ENCODE measurements at places on chromosomes 12 and 14.
A peak's percentile ranks its signal among the peaks of the same experiment; 100 is the strongest.

- no peak for DNase-seq
These were observed 466 bp downstream of the SAV1 start for GRCh38 chr14:50667684-50667995.

GRCh38 chr14:25658988-25659387 is 609.0 kb upstream of the STXBP6 start:
- no peak for DNase-seq

GRCh38 chr12:121334513-121335343 is 17.5 kb downstream of the ANAPC5 start:
- no peak for DNase-seq

GRCh38 chr14:31270196-31270772 is 62.7 kb upstream of the HECTD1 start:
- no peak for DNase-seq

- DNase-seq, result no peak
These were observed 789.1 kb downstream of the TMEM121 start for GRCh38 chr14:106315436-106315835.

DNA sequence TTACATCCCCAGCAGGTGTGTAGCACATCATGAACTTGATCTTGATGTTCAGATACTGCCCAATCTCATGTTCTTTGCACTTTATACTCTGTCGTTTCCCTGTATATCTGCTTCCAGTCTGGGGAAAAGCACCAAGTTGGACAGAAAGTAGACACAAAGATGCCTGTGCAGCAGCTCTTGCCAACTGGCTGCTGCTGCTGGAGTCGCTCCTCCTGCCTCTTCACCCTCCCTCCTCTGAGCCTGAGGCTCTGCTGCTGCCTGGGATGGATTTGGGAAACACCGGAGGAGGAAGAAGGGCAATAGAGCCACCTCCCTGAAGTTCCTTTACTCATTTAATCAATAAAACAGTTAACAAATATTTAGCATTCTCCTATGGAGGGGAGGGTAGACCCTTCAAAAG is 32.4 kb downstream of the ADCK1 start:
- DNase-seq, result no peak

DNA sequence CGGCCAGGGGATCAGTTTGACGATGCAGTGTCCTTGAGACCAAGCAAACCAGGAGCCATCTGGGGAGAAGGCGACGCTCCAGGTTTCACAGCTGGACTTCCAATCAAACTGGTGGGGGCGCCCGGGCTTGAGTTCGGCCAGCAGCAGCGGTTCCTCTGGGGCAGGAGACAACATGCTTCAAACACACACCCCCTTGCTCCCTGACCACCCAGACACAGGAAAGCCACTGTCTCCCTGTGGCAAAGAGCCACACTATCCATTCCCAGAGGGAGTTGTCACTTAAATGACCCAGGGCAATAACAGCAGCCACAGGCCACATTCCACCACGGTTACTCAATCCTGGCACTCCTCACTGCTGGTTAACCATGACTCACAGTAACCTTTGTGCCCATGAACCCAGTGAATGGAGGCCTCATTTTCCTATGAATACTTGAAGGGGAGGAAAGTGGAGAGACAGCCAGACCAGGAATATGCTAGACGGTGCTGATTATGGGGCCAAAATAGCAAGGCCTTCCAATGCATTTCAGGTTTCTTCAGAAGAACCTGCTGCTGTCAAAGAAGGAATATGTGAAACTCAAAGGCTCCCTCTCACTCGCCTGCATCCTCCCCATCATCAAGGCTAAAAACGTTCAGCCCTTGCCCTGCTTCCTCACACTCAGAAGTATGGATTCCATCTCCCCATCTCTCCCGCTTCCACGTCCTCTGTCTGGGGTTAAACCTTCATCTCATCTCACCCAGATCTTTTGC is 8.5 kb downstream of the WSB2 start:
- DNase-seq, result no peak

GRCh38 chr14:102225936-102226335 is 79.0 kb downstream of the MOK start:
- no peak for DNase-seq

DNA sequence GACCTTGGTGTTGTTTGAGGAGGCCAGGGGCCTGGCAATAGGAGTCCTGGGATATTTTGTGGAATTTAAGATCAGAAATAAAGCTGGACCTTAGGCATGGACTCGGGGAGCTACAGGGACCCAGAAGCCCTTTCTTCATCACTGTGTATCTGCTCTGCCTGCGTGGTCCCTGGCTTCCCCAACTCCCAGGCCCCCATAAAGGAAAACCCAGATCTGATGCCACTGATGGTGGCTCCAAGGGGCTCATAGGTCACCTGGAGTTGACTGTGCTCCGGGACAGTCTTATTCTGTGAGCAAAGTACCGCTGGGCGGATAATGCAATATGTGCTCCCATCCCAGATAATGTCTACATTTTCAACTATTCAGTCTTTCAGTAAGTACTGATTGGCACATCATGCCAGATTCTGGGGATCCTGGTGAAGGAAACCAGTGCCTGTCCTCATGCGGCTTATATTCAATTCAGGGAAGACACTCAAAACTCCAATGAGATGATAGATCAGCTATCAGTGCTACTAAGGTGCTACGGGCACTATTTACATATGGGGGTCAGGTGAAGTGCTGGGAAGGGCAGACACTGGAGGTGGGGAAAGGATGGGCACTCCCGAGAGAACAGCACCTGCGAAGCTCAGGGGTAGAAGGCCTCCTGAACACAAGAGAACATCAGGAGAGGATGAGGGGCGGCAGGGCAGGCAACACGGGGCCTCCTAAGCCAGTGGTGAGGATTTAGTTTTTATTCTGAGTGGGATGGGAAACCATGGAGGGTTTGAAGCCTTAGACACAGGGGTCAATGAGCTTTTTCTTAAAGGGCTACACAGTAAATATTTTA is 5.5 kb upstream of the SELPLG start:
- no peak for DNase-seq

- DNase-seq, result no peak
These were observed 2.9 kb upstream of the EPYC start for GRCh38 chr12:91007531-91008290.

DNA sequence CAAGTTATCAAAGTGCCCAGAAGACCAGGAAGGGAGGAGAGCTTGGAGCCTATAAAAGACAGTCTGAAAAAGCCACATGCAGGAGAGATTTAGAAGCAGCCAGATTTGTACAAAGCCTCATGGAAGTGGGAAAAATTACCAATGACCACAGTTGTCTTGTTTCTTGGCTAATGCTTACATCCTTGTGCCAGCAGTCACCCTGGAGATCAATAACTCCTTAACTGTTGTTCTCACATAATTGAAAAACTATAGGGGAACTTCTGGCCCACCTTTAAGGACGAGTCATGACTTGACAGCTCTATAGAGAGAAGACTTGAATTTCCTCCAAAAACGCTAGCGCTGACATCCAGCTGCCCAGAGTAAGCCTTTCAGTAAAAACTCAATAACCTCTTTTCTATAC is 313.1 kb downstream of the GALC start:
- DNase-seq, result no peak

- no peak for DNase-seq
These were observed 15.5 kb downstream of the TUNAR start for GRCh38 chr14:95892142-95892541.

- DNase-seq, result no peak
These were observed 321.5 kb downstream of the PCNX1 start for GRCh38 chr14:71228711-71229110.

DNA sequence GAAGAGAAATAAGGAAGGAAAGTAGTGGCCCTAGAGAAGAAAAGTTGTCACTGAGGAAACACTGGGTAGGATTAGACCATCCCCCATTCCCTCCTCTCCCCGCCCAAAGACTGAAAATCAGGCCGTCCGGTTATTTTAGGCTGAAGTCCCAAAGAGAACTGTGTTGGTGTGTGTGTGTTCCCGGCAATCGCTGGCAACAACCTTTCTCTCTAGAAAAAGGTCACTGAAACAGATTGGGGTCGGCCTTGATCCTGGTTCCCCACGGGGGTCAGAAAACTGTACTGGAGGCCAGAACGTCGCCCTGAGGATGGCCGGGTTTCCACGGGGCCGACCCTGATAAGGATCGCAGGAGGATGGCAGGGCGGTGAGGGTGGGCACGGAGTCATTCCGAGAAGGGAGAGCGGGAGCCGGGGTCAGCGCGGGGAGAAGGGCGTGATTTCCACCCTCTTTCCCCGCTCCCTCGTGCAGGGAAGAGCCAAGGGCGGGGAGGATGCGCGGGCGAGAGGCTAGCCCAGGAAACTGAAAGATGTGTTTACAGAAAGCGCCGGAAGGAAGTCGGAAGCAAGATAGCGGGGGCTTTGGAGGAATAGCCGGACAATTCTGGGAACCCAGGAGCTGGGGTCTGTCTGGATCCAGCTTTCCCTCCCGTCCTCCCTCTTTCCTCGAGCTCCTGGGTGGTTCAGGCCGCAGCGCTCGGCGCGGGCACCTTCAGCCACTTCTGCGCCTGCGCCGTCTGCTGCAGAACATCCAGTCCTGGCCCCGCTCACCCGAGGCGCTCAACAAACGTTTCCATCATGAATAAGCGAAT is 25.3 kb upstream of the SPTLC2 start:
- DNase-seq, result peak; percentile 50

DNA sequence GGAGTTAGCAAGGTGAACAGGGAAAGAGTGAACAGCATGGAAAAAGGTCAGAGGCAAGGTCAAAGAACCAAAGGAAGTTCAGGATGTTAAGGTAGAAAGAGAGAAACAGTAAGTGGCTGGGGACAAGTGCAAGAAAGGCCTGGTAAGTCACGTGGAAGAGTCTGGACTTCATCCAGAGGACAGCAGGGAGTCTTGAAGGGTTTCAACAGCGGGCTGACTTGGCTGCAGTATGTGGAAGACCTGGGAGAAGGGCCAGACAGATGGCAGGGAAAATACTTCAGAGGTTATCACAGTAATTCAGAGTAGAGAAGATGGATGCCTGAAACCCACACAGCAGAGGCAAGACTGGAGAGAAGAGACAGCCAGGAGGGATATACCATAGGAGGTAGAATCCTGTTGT is 34.0 kb downstream of the CIT start:
- no peak for DNase-seq

GRCh38 chr12:87142342-87142741 is 886.2 kb upstream of the MGAT4C start:
- DNase-seq, result no peak

DNA sequence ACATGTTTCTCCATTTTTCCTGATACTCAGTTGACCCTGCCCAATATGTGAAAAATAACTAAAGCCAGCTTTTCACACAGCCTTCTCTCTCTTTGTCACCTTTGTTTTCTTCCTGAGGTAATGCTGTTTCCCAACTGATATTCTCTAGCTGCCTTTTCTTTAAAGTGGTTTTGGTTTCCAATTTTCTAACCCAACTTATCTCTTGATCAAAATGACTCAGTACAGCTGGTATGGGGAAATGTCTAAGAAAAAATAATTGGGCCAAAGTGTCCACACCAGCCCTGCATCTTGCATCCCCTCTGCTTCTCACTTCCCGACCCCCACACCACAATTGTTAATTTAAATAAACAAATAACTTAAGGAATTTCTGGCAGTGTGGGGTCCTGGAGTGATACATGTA is 193.8 kb downstream of the SYT1 start:
- no peak for DNase-seq

DNA sequence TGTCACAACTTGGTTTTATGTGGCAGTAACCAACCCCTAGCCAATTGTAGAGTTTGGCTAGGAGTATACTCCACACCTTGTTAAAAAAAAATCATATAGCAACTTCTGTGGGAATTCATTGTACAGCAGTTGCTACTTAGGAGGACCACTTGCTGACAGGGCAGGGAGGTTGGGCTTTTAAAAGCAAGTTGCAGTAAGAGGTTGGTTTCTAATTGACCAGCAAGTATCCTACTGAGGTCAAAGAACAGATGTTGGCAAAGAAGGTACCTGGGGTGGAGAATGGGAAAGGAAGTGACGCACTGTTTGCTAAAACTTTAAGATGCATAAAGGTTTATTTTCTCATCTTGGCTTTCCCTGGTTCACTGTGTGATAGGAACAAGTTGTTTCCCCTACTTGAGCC is 104.6 kb downstream of the TBX3 start:
- no peak for DNase-seq

- DNase-seq, result peak; percentile 61
These were observed 1346.4 kb downstream of the TMEM121 start for GRCh38 chr14:106872611-106873446.

DNA sequence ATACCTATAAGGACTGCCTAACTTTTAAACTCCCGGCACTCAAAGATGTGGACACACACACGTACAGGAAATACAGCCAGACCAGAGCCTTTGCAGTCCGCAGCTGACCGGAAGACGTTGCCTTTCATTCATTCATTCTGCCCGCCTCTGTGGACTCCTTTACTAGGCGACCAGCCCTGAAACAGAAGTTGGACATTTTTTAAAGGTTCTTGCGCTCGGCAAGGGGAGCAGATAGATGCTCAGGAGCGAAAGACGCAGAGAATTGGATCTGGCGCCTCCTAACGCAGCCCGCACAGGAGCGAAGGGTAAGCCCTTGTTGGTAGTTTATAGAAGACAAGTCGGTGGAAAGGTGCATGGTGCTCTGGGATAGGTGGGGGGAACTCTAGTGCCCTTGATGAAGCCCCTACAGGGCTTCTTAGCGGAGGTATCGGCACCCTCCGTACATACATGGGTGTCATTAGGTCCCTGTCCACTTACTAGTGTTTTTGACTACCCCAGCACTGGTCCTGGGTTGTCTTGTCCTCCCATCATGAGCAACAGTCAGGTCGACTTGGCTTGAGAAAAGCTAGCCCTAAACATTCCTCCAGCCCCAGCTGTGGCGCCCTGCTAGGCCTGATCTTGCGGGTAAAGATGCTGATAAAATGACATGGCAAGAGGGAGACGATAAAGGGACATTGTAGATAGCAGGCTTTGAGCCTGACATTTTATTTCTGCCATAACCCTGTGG is at the start of gene KDM2B:
TSS of gene KDM2B (minus strand) at position 65 of the 727 bp plus-strand sequence. CDS start 112 bp downstream, outside the sequence.
- no peak for DNase-seq

GRCh38 chr14:75715926-75716780 is 55.1 kb downstream of the TTLL5 start:
- DNase-seq, result no peak

- no peak for DNase-seq
These were observed 26.8 kb upstream of the IRF2BPL start for GRCh38 chr14:77055306-77055705.

DNA sequence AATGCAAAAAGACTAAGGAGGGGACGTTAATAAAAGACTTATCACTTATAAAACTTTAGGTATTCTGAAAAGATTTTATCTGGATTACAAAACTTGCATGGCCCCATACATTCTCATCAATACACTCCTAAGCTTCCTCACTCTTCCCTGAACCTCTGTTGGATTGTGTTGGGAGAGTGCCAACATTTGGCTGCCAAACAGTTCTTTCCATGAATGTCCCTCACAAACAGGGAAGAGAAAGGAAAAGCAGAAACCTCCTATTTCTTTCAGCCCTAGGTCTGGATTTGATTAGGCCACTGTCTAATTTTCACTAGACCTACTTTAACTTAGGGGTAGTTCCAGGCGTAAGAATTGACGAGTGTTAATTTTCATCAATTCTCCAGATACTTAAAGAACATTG is 11.7 kb downstream of the PTHLH start:
- DNase-seq, result no peak

- no peak for DNase-seq
These were observed 211.8 kb downstream of the LRRK2 start for GRCh38 chr12:40436564-40436963.

All from stimulated activated CD8-positive, alpha-beta memory T cell treated with anti-CD3 and anti-CD28 coated beads, Interleukin-2, amount 100 ng/mL, for 1 hour (primary cell).